Fibroblast of mammary gland (primary cell): ENCODE measurements at places on chromosomes 3 and 15.

DNA sequence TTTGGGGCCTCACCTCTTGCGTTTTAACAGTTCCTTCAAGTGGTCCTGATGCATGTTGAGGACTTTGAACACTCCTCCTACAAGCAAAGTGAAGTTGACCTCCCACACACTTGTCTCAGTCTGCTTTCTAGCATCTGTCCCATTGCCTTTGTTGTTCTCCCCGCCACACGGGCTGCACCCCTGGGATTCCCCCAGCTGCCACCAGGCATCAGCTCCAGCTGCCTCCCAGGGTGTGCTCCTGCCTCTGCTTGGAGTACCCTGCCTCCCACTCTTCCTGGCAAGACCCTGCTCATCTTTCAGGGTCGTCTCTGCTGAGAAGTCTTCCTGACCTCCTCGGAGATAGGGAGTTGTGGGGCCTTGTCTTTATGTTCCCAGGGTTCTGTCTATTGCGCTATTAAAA lies 52.2 kb downstream of the IGF1R start:
- DNase-seq: no peak

- DNase-seq: no peak
Observed at GRCh38 chr3:187185759-187186158, 11.5 kb upstream of the RTP1 start.

- no peak for DNase-seq
Observed at GRCh38 chr3:46712191-46713049, 5.2 kb downstream of the PRSS50 start.

GRCh38 chr3:183967693-183968092 lies 50.0 kb downstream of the ABCC5 start:
- no peak for DNase-seq

DNA sequence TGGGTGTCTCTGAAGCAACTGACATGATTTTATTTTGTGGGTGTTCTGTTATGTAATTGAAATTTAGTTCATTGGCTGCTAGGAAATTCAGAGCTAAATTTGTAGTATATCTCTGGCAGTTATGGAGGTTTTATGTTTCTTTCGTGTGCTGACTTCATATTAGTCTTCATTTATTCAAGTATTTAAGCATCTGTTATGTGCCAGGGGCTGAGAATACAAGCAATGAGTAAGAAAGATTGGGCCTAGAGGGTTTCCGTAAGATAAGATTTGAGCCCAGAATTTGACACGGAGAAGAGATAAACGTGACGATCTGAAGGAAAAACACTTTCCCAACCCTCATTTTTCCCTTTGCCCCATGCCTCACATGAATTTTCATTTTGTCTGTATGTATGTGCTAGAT lies 75.2 kb upstream of the ACKR4 start:
- no peak for DNase-seq
